ENCODE measurements at places on chromosomes 2 and 18.
A peak's percentile ranks its signal among the peaks of the same experiment; 100 is the strongest.

DNA sequence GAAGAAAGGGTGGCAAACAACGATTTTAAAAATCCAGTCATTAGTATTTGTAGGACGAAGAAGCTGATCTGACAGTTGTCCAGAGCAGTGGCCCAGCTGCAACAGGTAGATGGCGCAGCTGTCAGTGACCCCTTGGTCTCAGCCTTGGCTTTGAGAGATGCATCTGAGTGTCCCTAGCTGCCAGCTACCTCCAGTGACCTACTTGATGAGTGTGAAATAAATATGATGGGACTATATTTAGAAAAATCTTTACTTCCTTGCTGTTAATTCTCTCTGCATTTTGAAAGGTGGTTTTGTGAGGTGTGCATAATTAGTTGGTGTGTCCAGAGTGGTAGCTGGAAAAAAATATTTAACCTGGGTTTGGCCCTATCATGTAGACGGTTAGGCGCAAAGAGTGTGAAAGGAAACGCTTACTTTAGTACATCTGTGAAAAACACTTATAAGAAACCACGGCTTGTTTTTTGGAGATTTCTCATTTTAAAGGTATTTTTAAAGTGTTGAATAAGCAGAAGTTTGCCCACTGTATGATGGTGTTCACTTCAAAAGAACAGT is 963 bp downstream of the INPP1 start:
- peak; percentile 28 for DNase-seq

- no peak for DNase-seq
These were observed 22.3 kb downstream of the ATP8B1 start for GRCh38 chr18:57780706-57781347.

DNA sequence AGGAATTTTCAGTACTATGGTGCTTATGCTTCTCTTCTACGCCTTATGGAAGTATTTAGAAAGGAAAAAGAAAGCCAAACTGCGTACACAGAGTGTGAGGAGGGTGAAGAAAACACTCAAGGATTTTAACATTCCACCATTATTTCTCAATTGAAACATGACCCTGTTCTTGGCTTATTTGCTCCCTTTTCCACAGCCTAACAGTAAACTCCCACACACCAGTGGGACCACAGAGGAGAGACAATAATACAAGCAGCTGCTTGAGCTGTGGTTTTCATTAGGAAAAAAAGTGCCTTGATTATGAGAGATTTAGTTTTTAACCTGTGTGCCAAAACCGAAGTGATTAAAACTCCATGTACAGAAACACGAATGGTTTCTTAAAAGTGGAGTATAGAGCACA is 134.3 kb downstream of the MEP1B start:
- DNase-seq, result no peak

GRCh38 chr2:201021914-201022313 is 49.6 kb downstream of the HYCC2 start:
- no peak for DNase-seq

GRCh38 chr2:64348386-64349130 is 105.4 kb upstream of the LGALSL start:
- DNase-seq, result no peak

GRCh38 chr2:219506153-219506801 is 7.6 kb downstream of the GMPPA start:
- no peak for DNase-seq

DNA sequence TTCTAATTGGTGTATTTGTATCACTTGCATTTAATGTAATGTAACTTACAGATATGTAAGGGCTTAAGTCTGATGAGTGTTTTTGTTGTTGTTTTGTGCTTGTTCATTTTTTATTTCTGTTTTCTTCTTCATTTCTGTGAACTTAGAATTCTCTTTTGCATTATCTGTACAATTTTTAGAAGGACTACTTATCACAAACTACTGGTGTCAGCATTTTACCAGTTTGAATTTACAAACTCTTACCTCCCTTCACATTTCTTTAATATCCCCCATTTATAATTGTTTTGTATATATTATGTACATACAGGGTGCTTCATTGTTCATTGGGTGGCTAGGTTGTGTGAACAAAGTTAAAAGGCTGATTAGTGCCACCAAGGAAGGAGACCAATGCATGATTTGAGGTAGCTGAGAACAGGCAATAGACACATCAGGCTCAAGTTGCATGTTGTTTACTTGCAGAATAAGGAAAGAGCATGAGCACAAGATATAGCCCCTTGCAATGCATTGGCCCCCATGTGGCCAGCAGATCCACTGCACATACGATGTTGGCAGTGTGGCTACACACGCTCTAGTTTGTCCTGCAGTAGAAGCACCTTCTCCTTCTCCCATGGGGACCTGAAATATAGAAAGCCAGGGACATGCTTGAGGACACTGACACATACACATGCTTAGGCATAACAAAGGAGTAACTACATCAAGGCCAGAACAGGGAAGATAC is 198.2 kb downstream of the CD8B2 start:
- DNase-seq, result no peak

GRCh38 chr2:197255543-197255942 is 55.0 kb downstream of the ANKRD44 start:
- peak; percentile 89 for DNase-seq

DNA sequence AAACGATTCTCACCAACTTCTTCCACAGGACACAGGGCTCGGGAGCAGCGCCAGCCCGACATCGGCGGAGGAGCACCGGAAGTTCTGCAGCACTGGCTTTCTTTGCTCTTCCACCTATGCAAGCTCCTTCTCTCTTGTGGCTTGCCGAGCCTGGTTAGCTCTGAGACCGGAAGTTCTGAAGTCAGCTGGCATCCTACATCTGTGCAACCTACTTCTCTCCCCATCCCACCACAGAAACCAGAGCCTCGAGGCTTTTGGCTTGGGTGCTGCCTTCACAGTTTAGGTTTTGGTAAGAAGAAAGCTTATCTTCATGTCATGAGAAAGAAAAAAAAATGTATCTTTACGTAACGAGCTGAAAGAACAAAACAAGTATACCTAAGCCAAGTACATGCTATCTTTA is 111.7 kb downstream of the ANKRD44 start:
- DNase-seq, result peak; percentile 96

DNA sequence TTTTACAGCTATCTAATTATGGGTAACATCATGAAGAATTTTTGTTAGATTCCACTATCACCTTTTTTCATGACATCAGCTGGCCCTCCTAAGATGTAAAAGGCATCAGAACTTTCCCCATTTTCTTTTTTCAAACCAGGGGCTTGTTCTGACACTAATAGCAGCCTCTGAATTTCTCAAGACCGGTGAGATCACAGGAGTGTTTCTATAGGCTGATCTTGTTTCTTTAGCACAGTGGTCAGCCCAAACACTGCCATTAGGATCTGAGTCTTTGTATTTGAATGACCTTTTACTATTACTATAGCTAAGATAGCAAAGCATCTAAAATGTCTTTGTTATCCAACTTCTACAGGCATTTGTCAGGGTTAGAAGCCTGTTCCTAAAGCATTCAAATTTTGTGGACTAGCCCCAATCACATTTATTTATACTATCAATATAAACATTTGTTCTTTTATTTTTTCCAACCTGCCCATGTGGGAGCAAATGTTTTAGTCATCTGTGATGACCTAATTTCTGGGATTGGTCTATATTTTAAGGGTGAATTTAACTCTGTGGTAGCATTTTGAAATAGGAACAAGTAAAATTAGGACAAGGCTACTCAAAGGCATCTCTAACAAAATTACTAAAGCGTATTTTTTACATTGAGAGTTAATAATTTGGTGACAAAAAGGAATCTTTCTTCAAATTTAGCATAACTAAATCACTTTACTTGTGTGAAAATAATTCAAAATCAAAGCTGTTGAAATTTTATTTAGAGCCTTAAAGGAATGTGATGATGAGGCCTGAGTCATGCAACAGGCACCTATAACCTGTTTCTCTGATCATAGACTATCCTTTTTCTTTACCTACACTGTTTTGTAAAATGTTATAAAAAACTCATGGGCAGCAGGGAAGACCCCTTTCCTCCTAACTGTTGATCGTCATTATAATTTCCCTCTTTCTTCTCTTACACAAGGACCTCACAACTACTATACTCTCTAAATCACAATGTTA is 39.3 kb downstream of the ZAP70 start:
- DNase-seq, result no peak

- DNase-seq, result no peak
These were observed 2.3 kb downstream of the MEIS1 start for GRCh38 chr2:66437109-66437690.

GRCh38 chr2:64727013-64727767 is 73.5 kb upstream of the SERTAD2 start:
- DNase-seq, result no peak

DNA sequence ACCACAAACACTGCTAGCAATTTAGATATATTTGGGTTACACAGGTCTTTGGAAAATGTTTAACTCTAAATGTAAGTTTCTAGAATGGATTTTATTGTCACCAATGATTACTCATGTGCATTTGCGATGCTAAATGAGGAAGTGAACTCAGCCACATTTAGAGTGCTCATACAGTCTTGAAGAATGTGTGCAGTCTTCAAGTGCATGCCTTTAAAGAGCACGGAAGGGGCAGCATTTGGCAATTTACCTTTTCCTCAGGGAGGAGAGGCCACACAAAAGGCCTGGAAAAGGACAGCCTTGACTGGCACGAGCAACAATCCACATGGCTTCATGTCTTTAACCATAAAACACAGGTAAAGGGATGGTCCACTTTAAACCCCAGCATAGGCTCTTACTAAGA is 78.5 kb upstream of the STK17B start:
- no peak for DNase-seq

DNA sequence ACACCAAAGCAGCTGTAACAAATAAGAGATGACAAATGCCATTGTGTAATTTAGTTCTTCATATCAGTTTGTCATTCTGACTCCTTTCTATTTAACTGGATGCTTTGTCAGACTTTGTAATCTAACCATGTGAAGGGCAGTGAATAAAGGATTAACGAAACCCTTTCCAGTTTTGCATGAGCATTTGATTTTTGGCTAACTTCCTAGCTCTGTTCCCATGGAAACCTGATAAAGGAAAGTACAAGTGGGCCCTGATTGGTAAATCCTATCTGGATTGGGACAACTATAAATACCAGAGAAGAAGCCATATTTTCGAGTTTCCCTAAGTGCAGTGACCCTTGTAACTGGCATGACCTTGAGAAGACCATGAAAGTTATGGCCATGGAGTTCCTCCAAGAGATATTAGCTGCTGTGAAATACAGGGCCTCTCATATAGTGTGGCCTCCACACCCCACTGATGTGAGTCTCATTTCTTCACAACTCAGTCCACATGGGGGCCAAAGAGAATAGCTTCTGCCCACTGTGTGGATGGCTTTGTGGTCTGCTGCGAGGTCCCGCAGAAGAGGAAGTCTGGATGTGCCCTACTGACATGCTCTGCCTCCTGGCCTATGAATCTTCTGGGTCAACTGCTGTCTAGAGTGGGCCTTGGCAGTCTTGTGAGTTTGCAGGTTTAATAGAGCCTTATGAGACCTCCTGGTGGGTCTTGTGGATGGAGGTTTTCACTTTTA is 38.2 kb upstream of the CYP1B1 start:
- DNase-seq, result no peak

DNA sequence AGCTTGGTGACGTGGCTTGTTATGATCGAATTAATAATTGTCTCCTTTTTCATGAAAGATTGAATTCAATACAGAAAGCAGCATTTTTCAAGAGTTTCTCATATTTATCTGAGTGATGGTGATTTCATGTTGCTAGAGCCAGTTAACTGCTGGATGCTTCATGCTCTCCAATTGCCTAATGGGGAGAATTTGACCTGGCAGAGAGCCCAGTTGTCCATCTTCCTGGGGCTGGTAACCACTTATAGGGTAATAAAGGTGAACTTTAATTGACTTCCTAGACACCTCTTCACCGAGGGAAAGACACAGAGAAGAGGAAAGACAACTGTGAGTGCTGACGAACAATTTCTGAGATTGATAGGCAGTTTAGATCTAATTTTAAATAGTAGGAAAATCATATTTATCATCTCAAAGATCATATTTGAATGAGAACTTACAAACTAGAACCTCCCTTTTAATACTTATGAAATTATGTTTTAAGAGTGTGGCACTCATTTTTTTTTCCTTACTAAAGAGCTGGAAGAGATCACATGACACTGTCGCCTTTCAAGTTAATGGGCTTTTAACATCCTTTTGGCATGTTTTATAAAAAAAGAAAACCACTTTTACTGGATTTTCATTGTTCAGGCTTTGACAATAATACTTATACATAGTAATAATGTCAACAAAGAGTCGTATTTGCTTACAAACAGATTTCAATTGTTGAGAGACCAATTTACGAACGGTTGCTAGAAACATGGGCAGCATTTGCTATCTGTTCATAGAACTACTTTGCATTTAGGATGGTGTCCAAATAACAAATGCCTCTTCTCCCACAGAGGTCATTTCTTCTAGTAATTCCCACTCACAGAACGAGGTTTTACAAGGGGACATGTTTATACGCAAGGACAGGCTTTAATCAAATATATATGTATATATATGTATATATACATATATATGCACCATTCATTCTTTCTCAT is 153.3 kb downstream of the RAPGEF4 start:
- DNase-seq, result no peak

GRCh38 chr2:107589079-107589491 is 237.6 kb upstream of the RGPD4 start:
- DNase-seq, result no peak

DNA sequence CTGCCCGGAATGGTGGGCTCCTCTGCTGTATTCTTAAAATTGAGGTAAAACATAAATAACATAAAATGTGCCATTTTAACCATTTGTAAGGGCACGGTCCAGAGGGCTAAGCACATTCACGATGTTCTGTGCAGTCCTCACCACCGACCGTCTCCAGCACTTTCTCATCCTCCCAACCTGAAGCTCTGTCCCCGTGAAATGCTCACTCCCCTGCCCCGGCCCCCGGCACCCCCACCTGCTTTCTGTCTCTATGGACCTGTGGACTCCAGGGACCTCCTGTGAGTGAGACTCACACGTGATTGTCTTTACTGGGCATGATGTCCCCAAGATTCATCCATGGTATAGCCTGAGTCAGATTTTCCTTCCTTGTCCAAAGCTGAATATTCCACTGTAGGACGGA is 38.7 kb upstream of the CTDP1 start:
- no peak for DNase-seq

- DNase-seq, result no peak
These were observed 47.6 kb downstream of the GPD2 start for GRCh38 chr2:156483741-156484173.

DNA sequence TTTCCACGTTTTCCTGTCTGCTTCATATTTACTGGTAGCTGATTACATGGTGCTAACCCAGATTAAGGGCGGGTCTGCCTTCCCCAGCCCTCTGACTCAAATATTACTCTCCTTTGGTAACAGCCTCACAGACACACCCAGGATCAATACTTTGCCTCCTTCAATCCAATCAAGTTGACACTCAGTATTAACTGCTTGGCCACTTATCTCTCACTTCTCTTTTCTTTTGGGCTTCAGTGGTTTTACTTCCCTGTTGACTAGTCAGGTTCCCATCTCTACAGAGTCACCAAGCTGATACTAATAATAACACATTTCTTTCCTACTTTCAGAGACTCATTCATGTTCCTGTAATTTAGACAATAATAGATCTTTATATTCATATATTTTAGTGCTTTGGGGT is 302.2 kb upstream of the MAP2 start:
- DNase-seq, result no peak

GRCh38 chr18:36821681-36822080 is 7.1 kb downstream of the TPGS2 start:
- DNase-seq, result no peak
